Tibial nerve (tissue), 4 donors: ENCODE measurements at places on chromosomes 16 and 17. TPM values are rescaled to one million over a fixed set of nuclear protein-coding genes. Genes with fewer than 3 reads are reported as not detected.

DNA sequence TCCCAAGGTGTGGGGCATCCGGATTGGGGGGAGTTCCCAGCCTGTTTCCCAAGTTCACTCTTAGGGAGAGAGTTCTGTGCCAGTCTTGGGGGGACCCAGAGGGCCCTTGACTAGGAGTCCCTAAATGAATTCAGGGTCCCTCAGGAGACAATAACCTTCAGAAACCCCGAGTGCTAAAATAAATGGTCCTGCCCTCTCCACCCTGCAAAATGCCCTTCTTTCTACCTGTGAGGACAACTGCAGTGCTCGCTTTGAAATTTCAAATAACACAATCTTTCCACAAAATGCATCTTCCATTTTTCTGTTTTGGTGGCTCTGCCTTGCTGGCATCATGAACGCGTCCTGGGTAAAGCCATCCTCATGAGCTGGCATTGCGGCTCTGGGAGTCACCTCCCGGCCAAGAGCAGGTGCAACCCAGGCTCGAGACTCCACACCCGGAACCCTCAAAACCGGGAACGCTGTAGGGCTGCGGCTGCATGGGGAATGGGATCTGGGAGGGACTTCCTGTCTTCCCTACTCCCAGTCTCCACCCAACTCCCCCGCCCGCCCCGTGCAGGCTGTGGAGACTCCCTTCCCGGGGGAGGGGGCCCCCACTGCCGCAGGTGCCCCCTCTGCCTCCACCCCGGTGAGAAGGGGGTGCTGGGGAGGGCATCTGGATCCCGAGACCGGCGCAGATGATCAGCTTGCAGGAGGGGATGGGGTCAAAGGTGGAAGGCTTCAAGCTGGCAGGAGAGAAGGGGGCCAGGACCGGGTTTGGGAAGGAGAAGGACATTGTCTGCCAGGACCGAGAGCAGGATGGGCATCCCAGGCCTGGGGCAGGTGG lies at the start of gene ZNF205:
TSS of gene ZNF205 (plus strand) at position 529 of the 823 bp plus-strand sequence. CDS start 845 bp downstream, outside the sequence.
- DNase-seq: peak; percentile 67

GRCh38 chr17:66713533-66714042 lies 121.3 kb upstream of the CACNG5 start:
- no peak for DNase-seq

GRCh38 chr16:84677017-84677803 lies 22.6 kb upstream of the USP10 start:
- DNase-seq: no peak

GRCh38 chr17:78154903-78155811 lies 9.0 kb downstream of the C17orf99 start:
- DNase-seq: no peak

DNA sequence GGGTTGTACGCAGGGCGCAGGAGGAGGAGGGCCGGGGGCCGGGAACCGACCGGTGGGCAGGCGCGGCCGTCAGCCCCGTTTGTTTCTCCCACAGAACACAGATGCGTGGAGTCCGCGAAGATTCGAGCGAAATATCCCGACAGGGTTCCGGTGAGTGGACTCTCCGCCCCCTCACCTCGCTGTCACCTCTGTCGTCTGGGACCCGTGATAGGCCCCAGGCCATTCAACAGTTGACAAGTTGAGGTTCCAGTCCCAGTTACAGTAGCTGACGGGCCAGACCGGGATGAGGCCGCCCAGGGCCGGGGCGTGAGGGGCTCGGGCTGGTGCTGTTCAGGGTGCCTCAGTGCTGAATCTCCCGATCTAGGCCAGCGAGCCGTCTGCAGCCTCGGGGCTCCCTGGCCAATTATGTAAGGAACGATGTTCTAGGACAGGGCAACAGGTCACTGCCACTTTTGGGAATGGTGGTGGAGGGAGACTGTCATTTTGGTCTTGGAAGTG lies 628 bp downstream of the GABARAPL2 start:
- no peak for DNase-seq

Gene SMARCE1
- 94.1 TPM for total RNA-seq

Gene ZNF652
- total RNA-seq: 58.6 TPM

Gene ZNF469
- total RNA-seq: 1.2 TPM
